Stimulated activated CD8-positive, alpha-beta memory T cell treated with anti-CD3 and anti-CD28 coated beads, Interleukin-15, amount 100 ng/mL, for 24 hours (primary cell): ENCODE measurements at places on chromosomes 2 and 18.

DNA sequence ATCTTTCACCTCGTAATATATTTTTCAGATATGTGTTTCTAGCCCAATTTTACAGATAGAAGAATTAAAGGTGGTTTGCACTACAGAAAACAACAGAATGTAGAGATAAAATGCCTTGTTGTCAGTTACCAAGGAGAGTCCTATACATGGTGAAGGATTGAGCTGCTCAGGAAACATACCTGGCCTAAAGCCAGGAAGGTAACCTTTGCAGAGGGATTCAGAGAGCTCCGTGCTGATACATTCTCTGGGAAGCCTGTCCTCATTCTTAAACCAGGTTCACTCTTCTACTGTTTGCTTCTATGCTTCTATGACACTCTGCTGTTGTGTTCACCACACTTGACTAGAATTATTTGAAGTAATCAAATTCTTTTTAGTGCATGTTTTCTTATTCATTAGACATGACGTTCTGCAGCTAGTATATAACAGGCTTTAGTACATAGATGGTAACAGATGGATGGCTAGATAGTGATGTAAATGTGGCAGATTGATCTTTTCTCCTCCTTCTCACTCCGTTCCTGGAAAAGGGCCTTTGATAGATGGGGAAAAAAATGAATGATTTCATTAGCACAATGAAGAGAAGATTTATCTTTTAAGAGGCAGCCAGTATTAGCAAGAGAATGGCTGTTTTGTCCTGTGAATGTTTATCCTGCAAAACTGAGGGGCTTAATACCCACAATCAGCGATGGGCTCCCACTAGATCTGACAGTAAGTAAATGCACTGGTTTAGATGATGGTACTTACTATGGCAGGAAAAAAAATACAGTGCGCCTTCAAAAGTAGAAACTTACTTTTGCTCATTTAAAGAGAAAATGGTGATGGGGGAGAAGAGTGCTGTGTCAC lies 589.6 kb upstream of the FAM98A start:
- no peak for DNase-seq

- DNase-seq, result no peak
Measured at GRCh38 chr2:16958266-16958665, 292.6 kb upstream of the CYRIA start.

GRCh38 chr2:161436411-161436810 lies 20.3 kb downstream of the TBR1 start:
- no peak for DNase-seq

- DNase-seq, result no peak
Measured at GRCh38 chr2:150491943-150492342, 4.5 kb upstream of the RND3 start.

DNA sequence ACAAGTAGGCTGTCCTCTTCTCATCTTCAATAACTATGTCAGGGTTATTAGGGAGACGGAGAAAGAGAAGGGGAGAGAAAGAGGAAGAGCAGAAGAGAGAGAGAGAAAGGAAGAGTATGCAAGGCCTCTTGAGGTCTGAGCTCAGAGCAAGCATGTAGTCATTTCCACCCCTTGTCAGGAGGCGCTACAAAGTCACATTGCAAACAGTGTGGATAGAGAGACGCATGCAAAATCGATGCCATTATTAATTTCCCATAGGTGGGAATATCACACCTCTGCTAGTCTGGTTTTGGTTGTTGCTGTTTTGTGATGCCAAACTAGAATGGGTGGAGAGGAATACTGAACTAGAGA lies 24.2 kb upstream of the SERPINE2 start:
- no peak for DNase-seq

- DNase-seq, result no peak
Measured at GRCh38 chr2:36528274-36528673, 69.7 kb downstream of the FEZ2 start.

GRCh38 chr2:40036241-40036640 lies 257.2 kb upstream of the THUMPD2 start:
- DNase-seq, result no peak

GRCh38 chr18:12652861-12653401 lies 5.0 kb downstream of the SPIRE1 start:
- DNase-seq, result no peak

- no peak for DNase-seq
Measured at GRCh38 chr2:132550946-132551345, 119.1 kb downstream of the LYPD1 start.

GRCh38 chr2:119940856-119941255 lies 72.0 kb upstream of the EPB41L5 start:
- DNase-seq, result no peak

DNA sequence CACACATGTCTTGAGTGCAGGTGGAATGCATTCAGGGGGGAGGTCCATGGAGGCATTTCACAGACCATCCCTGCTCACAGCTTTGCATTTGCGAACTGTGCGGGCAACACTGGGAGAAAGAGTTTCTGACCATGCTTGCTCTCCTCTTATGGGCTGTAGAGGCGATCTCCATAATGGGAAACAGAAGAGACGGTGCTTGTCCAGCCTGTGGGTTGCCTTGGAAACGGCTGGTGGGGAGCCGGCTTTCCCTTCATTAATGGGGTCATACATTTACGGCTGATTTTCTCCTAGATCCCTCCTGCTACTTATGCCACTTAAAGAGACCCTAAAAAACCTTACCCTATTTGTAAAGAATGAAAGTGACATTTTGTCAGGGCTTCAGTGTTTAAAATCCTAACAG lies 147.4 kb downstream of the SOX11 start:
- no peak for DNase-seq

- DNase-seq, result no peak
Measured at GRCh38 chr2:30421604-30422443, 25.2 kb upstream of the LCLAT1 start.

DNA sequence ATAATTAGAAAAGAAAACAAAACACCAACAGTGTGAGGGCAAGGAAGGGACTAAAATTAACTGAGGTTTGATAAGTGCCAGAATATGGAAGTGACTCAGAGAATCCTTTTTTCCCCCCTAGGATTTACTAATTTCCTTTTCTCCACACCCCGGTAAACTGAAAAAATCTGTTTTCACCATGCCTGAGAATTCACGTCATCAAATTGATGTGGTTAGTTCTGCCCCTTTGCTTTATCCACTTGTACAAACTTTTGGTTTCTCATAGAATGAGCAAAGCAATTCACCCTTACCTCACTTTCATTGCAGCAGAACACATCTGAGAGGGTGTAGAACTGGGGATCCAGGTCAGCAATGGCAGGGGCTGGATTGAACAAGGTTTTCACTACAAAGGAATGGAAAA lies 57.8 kb downstream of the RBKS start:
- DNase-seq, result no peak

DNA sequence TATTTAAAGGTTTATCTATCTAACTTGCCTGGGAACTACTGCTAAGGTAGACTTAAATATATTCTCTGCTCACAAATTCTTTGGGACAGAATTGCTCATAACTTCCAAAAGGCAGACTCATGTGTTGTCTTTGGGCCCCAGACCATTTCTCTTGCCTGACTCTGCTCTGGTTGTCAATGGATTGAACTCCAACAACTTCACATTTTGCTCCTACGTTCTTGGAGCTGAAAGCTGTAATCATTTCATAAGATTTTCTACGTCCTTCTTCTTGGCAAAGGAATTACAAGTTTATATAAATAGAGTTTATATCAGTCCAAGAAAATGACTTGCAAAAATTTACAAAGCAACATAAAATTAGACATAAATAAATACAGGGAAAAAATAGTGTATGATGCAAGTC lies 32.9 kb upstream of the PPM1B start:
- no peak for DNase-seq

GRCh38 chr2:69017080-69017479 lies 4.1 kb downstream of the ANTXR1 start:
- no peak for DNase-seq

DNA sequence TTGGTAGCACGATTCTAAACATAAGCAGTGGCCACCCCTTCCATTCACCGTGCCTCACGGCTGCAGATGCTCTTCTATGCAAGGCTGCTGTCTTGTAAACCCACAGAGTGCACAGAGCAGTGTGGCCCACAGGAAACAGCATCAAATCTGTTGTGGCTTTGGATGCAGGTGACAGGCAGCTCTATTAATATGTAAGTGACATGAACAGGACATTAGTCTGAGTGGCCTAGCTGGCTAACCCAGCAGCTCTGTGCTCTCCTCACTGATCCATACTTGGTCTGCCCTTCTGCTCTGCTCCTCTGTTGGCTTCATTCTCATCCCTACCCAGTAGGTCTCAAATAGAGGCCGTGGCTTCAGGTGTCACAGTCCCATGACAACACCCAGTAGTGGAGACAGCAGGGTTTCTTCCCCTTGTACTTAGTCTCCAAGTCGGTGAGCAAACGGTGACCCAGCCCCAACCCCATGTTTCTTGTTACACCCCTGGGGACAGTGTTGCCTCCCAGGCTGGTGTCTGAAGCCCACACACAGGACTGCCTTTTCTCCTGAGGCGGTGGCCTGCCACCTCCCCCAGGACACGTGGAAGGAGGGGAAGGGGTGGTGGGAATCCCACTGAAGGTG lies 5.8 kb downstream of the SH3RF3 start:
- no peak for DNase-seq
